ENCODE measurements at places on chromosomes 6 and 20.
A peak's percentile ranks its signal among the peaks of the same experiment; 100 is the strongest.

- DNase-seq = no peak
Observed at GRCh38 chr20:6704132-6704861, 63.2 kb upstream of the BMP2 start.

- DNase-seq = no peak
Observed at GRCh38 chr20:50628332-50628731, 63.0 kb downstream of the RIPOR3 start.

GRCh38 chr6:45732731-45733130 is 282.9 kb downstream of the CLIC5 start:
- no peak for DNase-seq

DNA sequence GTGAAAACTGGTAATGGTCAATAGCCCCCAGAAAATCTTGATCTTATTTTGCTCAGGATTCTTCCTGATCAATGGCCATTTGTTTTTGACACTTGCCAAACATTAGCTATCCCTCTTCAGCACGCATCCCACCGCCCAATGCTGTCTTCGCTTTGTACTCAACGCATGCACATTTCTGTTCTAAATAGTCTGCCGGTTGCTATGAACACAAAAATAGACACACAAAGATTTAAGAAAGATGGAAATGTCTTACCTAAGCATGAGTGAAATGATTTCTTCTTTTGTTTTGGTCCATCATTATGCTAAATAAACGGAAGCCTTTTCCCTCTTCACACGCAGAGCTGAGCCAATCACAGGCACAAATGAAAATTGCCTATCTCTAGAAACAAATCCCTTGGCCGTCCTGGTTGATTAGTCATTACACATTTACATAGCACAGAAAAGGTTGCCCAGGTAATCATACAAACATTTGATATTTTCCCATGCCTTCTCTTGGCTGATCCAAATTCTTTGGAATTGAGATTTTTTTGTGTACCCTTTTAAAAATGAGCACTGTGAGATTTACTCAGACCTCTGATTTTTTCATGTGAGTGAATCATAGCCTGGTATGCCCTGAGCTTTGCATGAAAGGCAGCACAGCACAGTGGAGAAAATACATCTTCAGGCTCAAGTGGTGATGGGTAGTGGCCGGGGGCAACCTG is 70.5 kb upstream of the FAM184A start:
- no peak for DNase-seq

GRCh38 chr20:49701241-49701790 is 12.4 kb downstream of the B4GALT5 start:
- DNase-seq = peak; percentile 30

DNA sequence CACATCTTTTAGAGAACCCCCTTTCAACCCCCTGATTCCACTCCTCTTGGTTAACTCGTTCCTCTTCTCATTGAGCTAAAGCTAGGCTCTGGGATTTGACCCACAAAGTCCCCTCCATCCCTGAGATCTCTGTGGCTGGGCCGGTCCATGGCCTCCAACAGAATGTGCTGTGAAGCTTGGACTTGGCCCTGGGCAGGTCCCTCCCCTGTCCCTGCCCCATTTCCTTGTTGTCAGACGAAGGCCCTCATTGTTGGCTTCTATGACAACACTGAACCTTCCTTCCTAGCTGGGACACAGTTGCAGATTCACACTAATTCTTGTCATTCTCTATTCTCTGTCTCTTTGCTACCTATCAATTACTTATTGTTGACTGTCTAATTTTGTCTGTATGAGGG is 156.1 kb downstream of the SYCP2 start:
- no peak for DNase-seq

- DNase-seq = no peak
Observed at GRCh38 chr6:47512872-47513271, 35.3 kb downstream of the CD2AP start.

DNA sequence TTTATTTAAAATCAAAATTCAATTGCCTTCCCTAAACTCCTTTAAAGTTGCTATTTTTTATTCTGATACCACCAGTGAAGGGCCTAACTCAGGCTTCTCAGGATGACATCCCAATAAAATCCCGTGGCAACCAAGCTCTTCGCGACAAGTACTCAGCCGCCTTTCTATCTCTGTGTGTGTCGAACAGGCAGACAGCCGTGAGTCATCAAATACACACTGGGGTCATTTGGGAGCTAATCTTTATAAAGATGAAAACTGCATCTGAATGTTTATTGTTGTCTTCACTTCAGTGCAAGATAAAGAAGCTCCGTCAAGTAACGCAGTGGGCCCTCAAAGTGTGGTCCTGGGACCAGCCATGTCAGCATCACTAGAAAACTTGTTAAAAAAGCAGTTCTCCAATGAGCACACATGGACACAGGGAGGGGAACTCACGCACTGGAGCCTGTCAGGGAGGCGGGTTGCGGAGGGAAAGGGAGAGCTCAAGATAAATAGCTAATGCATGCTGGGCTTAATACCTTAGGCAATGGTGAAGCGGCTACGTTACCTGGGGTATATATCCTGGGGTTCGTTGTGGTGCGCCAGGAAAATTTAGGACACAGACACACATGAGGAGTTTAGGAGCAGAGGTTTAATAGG is 119.3 kb downstream of the RNF144B start:
- DNase-seq = no peak

GRCh38 chr6:6972456-6972855 is 135.3 kb upstream of the RREB1 start:
- no peak for DNase-seq

GRCh38 chr6:124792386-124792785 is 169.9 kb upstream of the RNF217 start:
- no peak for DNase-seq

GRCh38 chr6:82283771-82284410 is 36.3 kb upstream of the IBTK start:
- no peak for DNase-seq

- DNase-seq = no peak
Observed at GRCh38 chr20:15889061-15889460, 684.2 kb downstream of the KIF16B start.

DNA sequence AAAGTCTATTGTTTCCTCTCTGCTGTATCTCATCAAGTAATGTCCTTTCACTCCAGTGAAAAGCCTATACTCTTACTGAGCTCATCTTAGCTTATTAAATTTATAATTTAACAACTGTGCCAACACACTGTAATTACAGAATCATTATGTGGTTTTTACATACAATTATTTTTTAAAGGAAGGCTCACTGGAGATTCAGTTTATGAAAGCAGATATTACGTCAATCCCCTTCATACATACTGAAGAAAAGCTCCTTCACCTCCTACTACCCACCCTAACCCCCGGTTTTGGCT is 28.1 kb downstream of the ARHGAP18 start:
- DNase-seq = no peak

DNA sequence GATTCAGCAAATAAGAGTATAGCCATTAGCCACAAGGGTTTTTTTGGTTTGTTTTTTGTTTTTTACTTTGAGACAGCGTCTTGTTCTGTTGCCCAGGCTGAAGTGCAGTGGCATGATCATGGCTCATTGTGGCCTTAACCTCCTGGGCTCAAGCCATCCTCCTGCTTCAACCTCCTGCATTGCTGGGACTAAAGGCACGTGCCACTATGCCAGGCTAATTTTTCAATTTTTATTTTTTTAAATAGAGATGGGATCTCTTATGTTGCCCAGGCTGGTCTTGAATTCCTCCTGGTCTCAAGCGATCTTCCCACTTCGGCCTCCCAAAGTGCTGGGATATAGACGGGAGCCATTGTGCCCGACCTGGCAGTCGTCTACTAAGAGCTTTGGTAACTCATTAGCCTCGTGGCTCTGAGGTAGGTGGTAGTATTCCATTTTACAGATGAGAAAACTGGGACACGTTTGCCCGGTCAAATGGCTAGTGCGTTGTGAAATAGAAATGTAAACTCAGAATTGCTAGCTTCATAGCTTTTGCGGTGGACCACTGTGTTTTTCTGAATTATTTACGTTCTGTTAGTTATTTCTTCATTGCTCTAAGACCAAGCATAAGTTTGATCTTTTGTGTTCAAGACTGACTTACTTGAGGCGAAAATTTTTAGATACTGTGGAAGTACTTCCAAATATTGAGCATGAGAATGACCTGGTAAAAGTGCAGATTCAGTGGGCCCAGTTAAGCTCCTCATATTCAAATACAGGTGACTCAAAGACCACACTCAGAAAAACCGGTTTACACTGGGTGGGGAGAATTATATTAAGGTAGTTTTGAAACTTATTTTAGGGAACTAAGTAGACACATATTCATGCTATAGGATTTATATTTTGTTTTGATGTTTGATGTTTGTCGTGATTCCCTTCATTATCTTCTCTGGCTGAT is 2.1 kb downstream of the PANK2 start:
- no peak for DNase-seq

DNA sequence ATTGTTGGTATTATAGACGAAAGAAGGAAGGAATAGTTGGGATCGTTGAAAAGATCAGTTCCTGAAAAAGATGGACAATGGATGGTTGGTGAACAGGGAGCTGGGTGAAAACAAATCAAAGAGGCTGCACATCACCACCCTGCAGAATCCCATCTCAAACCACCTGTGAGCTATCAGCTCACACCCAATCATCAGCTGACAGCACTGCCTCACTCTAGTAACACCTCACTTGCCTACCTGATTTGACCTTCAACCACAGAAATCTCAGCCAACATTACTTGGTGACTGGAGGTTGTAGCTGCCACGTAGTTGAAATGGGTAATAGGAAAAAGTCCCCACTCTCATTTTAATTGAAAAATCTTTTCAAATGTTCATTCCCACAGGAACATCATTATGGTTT is 101.8 kb upstream of the DST start:
- DNase-seq = no peak
